Thoracic aorta (tissue), 2 donors: ENCODE measurements at places on chromosomes 12 and 14. TPM values are rescaled to one million over a fixed set of nuclear protein-coding genes. Genes with fewer than 3 reads are reported as not detected.

Gene FOXA1
- total RNA-seq, result not detected

Gene DLK1
- total RNA-seq, result not detected

Gene PLCZ1
- not detected for total RNA-seq

Gene PRPH
- total RNA-seq, result not detected

Gene ARHGEF25
- 77.0 TPM for total RNA-seq

Gene IFI27
- total RNA-seq, result 79.8 TPM

Gene LYZ
- 99.9 TPM for total RNA-seq

Gene PTCSC3
- not detected for total RNA-seq

Gene ANKRD9
- 56.3 TPM for total RNA-seq

Gene PCED1B
- total RNA-seq, result 12.3 TPM

Gene LBHD2
- not detected for total RNA-seq

Gene MARS1
- total RNA-seq, result 58.8 TPM

Gene LRTM2
- total RNA-seq, result not detected

Gene KRT83
- total RNA-seq, result not detected

Gene RNASE11
- not detected for total RNA-seq
